ENCODE measurements at places on chromosomes 4 and X. TPM values are rescaled to one million over a fixed set of nuclear protein-coding genes. Genes with fewer than 3 reads are reported as not detected.

DNA sequence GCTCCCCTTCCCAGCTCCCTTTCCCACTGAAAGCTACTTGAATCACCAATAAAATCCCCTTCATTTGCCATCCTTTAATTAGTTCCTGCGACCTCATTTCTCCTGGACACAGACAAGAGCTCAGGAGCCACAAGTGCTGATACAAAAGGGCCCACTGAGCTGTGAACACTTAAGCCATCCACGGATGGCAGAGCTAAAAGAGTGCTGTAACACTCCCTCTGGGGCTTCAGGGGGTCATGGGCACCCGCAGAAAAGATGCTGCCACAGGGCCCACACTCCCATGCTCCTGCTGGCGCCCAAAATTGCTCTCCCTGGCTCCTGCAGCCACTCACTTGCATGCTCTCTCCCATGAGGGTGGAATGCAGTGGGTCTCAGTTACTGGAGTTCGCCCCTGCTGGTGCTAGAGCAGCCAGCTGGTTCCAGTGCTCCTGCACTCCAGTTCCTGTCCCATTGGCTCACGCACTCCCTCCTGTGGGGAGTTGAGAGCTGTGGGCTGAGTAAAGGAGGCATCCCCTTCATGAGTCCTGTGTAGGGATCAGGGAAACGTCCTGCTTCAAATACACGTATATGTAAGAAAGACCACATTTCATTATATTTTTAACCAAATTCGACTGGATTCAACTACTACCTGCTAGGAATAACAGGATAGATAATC lies 1291.0 kb downstream of the ARAP2 start:
- no peak for DNase-seq
- no peaks in the 10 kb centered on the region for H3K36me3 ChIP-seq
- no peaks in the 10 kb centered on the region for H3K27me3 ChIP-seq
- H3K4me3 ChIP-seq, result no peak overlapping the region
- H3K4me1 ChIP-seq, result no peaks in the 10 kb centered on the region

DNA sequence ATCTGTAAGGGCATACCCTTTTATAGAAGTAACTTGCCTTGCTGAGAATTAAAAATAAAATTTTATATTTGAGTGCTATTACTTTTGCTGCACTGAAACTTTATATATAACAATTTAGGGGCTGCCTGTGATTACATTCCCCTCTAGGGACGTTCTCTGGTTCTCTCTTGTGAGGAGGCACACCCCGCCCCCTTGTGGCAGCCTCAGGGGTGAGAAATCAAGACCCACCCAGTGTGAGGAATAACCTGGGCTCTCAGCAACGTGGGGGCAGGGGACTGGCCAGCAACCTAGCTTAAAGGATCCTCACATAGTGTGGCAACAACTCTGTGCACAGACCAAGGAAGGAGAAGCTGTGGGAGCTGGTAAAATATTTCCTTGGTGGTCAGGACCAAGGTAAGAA lies 43.7 kb downstream of the MAGEA9 start:
- peak; percentile 12 for DNase-seq
- no peak overlapping the region for H3K4me3 ChIP-seq
- no peaks in the 10 kb centered on the region for H3K27me3 ChIP-seq
- no peaks in the 10 kb centered on the region for H3K36me3 ChIP-seq
- H3K4me1 ChIP-seq, result peaks cover 5% of the 10 kb centered on the region
- H3K27ac ChIP-seq, result no peak overlapping the region

DNA sequence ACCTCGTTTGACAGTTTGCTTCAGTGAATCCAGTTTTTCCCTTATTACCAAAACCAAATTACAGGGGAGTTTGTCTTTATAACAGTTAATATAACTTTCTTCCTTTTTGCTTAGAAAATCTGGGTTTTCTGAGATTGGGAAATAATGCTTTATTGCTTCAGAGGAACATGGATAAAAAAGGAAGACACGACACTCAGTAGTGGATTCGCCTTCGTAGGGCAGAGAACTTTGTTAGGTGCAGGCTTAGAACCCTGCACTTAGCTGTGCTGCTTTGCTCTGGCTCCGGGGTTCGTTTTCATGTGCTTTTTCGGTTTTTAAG lies 188.2 kb downstream of the SOWAHB start:
- H3K4me1 ChIP-seq, result no peaks in the 10 kb centered on the region
- H3K36me3 ChIP-seq, result no peaks in the 10 kb centered on the region
- DNase-seq, result no peak
- no peak overlapping the region for H3K4me3 ChIP-seq
- no peaks in the 10 kb centered on the region for H3K27me3 ChIP-seq
- H3K27ac ChIP-seq, result no peak overlapping the region

GRCh38 chr4:35526456-35526855 lies 717.9 kb downstream of the ARAP2 start:
- no peak overlapping the region for H3K4me3 ChIP-seq
- DNase-seq, result no peak
- H3K36me3 ChIP-seq, result no peaks in the 10 kb centered on the region
- no peaks in the 10 kb centered on the region for H3K4me1 ChIP-seq
- no peak overlapping the region for H3K27ac ChIP-seq

Gene MAB21L2
- total RNA-seq, result not detected

- no peak overlapping the region for H3K4me3 ChIP-seq
- H3K4me1 ChIP-seq, result no peaks in the 10 kb centered on the region
- no peak for DNase-seq
- H3K27me3 ChIP-seq, result no peaks in the 10 kb centered on the region
Measured at GRCh38 chr4:123546573-123547060, 150.0 kb downstream of the SPRY1 start.

Gene SLC9B1
- 7.2 TPM for total RNA-seq

Gene ATXN3L
- total RNA-seq, result not detected

- no peaks in the 10 kb centered on the region for H3K4me1 ChIP-seq
- no peaks in the 10 kb centered on the region for H3K27me3 ChIP-seq
- no peak overlapping the region for H3K27ac ChIP-seq
- no peak for DNase-seq
- H3K36me3 ChIP-seq, result no peaks in the 10 kb centered on the region
Measured at GRCh38 chrX:34848281-34848680, 94.3 kb upstream of the FAM47B start.

GRCh38 chrX:68868902-68869800 lies 40.3 kb downstream of the EFNB1 start:
- no peaks in the 10 kb centered on the region for H3K4me1 ChIP-seq
- DNase-seq, result no peak
- H3K27me3 ChIP-seq, result no peaks in the 10 kb centered on the region
- H3K27ac ChIP-seq, result no peak overlapping the region

GRCh38 chrX:19344661-19345060 lies 934 bp downstream of the PDHA1 start:
- H3K4me1 ChIP-seq, result peaks cover 6% of the 10 kb centered on the region
- no peaks in the 10 kb centered on the region for H3K36me3 ChIP-seq
- no peaks in the 10 kb centered on the region for H3K27me3 ChIP-seq
- no peak for DNase-seq
- H3K27ac ChIP-seq, result peak overlapping the region; percentile 86
- peak overlapping the region; percentile 71 for H3K4me3 ChIP-seq

DNA sequence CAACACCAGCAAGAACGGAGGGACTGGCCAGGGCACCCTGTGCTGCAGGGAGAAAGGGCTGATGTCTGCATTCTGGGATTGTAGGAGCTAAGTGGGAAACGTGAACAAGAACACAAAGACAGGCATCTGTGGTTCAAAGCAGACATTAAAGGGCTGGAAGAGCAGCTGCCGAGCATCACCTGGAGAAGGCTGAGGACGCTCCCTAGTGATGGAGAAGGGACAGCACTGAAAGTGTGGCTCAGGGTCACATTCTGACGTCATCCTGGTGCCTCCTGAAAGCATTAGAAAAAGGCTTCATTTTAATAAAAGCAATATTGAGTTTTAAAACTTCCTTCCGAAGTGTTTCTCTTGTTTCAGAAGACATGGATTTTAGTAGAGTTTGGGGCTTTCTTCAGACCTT lies 62.3 kb downstream of the CLDN22 start:
- no peak overlapping the region for H3K4me3 ChIP-seq
- H3K27me3 ChIP-seq, result no peaks in the 10 kb centered on the region
- no peak overlapping the region for H3K27ac ChIP-seq
- H3K4me1 ChIP-seq, result no peaks in the 10 kb centered on the region
- no peak for DNase-seq
- H3K36me3 ChIP-seq, result no peaks in the 10 kb centered on the region

Gene SSX2B
- not detected for total RNA-seq

DNA sequence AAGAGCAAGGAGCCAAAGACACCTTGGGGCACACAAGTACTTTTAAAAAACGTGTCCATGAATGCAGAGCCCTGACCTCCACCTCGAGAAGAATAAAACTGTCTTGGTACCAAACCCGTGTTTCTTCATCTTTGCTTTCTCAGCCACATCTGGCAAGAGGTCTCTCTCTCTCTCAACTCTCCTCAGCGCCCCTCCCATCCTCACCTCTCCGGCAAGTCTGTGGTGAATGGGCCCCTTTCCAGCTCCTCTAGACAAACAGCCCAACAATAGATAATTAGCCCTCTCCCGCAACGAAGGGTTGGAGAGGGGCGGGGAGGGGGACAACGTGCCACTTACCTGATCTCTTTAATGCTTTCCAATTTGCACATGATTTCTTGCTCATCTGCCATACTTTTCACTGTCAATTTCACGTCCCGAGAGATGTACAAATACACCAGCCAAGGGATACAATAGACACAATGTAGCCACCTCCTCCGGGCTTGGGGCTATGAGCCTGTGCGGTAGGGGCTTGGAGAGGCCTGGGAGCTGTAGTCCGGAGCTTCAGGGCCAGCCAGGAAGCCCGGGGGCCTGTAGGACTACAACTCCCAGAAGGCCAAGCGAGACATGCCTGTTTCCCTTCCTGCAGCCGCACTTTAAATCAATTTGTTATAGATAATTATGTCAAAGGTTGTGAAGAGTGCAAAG lies at the start of gene ZC4H2:
Gene ZC4H2, minus strand, starts transcription at position 462 of the 684 bp plus-strand sequence. Its CDS starts 73 bp downstream, at position 389.
- no peaks in the 10 kb centered on the region for H3K27me3 ChIP-seq
- H3K36me3 ChIP-seq, result no peaks in the 10 kb centered on the region
- DNase-seq, result peak; percentile 58
- peaks cover 3% of the 10 kb centered on the region for H3K4me1 ChIP-seq
- peak within 1 kb of the TSS; percentile 62 for H3K4me3 ChIP-seq

Gene NSDHL
- total RNA-seq, result 7.2 TPM

- no peak overlapping the region for H3K4me3 ChIP-seq
- no peak for DNase-seq
- H3K4me1 ChIP-seq, result no peaks in the 10 kb centered on the region
Measured at GRCh38 chr4:65337371-65337770, 332.9 kb downstream of the EPHA5 start.

DNA sequence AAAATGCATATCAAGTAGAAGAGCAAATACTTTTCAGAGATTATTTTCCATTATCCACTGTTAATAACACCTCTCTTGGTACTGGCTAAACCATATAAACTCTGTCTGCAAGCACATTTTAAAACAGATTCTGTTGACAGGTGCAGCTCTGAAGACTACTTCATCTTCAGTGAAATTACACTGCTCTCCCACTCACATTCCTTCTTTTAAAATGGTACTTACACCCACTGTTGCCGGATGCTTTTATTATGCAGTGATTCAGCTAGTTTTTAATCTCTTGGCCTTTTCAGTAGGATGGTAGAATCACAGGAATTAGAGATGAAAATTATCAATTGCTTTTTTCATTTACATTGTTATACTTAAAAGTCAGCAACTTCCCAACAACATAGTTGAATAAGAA lies 381.6 kb downstream of the GASK1B start:
- no peak overlapping the region for H3K27ac ChIP-seq
- no peak overlapping the region for H3K4me3 ChIP-seq
- no peak for DNase-seq
- no peaks in the 10 kb centered on the region for H3K27me3 ChIP-seq
- H3K36me3 ChIP-seq, result no peaks in the 10 kb centered on the region

DNA sequence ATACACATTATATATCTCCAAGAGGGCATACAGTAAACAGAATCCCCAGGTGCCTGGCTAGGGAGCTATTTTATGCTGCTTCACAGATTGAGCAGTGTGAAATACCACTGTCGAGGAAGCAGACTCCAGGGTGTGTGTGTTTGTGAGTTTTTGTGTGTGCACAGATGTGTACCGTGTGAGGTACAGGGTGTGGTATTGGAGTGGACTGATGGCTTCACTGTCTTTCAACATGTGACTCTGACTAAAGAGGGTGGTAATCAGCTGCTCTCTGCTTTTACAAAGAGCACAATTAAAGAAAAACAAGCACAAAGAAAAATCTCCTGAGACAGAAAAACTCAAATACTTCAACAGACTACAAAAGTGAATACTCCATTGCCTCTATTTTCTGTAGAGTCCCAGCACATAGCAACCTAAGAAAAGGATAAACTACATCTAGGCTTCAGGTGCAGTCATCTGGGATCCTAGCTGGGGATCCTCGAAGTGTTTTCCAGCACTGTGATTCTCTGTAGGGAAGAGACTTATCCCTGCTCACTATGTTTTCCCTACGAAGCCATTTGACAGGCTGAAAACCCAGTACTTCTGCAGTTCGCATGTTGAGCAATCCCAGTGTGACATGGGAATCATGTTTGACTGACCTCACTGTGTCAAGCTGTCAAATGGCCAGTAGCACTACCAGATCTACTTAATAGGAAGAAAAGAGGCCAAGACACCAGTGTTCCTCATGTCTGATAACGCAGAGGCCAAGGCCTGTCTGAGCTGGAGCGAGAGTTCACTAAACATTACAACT lies 100.3 kb downstream of the CDS1 start:
- no peaks in the 10 kb centered on the region for H3K4me1 ChIP-seq
- no peaks in the 10 kb centered on the region for H3K27me3 ChIP-seq
- no peak for DNase-seq
- H3K36me3 ChIP-seq, result no peaks in the 10 kb centered on the region
- no peak overlapping the region for H3K27ac ChIP-seq
- no peak overlapping the region for H3K4me3 ChIP-seq

Gene PRICKLE3
- 9.0 TPM for total RNA-seq

DNA sequence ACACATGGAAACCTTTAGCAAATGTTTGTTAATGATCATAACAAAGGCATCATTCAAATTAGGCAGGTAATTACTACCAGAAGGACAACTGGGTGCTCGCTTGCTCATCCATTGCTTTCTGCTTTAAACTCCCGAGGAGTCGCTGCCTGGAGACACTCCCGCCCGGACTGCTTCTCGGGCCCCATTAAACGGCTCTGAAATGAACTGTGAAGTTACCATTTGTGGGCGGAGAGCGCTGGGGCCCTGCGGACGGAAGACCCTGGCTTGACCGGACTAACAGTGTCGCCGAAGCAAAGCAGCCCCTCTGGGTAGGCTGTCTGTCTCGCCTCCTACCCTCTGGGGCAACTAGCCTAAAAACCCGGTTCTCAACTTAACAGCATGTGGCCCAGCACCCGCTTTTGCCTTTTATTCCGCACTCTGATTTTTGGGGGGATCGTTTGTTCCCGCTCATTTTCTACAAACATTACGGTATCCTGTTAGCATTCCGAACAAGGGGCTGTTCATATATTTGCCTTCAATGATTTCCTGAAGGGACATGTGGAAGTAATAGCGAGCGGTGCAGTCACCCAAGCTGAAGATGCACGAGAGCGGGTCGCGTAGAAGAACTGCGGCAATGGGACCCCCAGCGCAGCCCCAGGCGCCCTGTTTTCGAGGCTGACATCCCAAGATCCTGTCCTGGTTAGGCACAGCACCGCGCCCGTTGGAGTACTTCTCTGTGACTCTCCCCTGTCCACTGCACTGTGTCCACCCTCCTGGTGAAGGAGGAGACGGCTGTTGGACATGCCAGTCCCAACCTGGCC lies 1.6 kb upstream of the PDGFRA start:
- H3K4me3 ChIP-seq, result no peak overlapping the region
- DNase-seq, result no peak
- H3K27me3 ChIP-seq, result peaks cover 5% of the 10 kb centered on the region

Gene SSX2
- not detected for total RNA-seq

GRCh38 chr4:71235311-71236201 lies 103.3 kb upstream of the SLC4A4 start:
- no peaks in the 10 kb centered on the region for H3K4me1 ChIP-seq
- H3K27ac ChIP-seq, result no peak overlapping the region
- H3K27me3 ChIP-seq, result no peaks in the 10 kb centered on the region
- no peaks in the 10 kb centered on the region for H3K36me3 ChIP-seq
- DNase-seq, result no peak
- no peak overlapping the region for H3K4me3 ChIP-seq
